ENCODE measurements at places on chromosomes 12 and 14.

GRCh38 chr12:120370343-120371243, 1.6 kb upstream of the MSI1 start:
- no peak for DNase-seq

GRCh38 chr14:104603711-104604401, 716 bp downstream of the TMEM179 start:
- DNase-seq: no peak

DNA sequence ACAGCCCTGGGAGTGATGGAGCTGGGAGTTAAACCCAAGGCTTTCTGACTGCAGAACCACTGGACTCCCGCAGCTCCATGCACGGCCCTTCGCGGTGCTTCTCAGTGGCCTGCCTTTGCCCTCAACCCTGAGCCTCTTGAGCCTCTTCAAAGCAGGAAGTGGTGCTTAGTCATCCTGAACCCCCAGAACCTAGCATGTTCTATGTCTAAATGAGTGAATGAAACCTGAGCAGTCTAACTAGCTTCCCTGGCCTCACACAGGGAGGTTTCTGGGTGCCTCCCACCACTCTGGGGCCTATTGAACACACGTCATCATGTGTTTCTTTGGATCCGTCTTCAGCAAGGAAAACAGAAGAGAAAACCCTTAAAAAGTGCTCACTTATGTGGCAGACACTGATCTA, 117.9 kb upstream of the SFSWAP start:
- no peak for DNase-seq

DNA sequence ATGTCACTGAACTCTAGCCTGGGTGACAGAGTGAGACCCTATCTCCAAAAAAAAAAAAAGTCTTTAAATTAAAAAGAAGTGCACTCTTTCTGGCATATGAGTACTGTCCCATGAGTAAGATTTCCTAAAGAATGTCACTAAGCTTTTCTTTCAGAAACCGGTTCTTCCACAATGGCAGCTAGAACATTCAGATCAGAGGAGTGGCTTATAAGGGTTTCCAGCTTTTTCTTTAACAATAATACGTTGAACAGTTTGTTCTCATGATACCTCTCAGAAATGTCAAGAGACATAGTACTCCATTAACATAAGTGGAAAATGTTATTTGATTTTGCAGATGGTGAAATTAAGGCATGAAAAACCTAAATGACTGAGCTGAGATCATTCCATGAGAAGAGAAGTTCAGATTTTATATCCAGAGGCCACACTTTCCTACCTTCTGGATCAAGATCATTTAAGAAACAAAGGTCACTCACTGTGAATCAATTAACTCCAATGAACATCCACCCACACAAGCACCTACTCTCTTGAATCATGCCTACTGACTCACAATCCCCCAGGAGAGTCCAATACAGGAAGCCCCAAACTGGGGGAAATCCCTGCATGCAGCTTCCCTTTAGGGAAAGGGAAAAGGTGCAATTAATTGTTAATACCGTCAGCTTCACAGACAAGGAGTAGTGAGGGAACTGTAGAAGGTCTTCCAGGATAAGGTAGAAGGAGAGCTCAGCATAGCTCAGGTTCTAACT, 86.9 kb downstream of the SPTSSA start:
- no peak for DNase-seq

GRCh38 chr14:70069186-70069585, 119.6 kb downstream of the SLC8A3 start:
- no peak for DNase-seq

DNA sequence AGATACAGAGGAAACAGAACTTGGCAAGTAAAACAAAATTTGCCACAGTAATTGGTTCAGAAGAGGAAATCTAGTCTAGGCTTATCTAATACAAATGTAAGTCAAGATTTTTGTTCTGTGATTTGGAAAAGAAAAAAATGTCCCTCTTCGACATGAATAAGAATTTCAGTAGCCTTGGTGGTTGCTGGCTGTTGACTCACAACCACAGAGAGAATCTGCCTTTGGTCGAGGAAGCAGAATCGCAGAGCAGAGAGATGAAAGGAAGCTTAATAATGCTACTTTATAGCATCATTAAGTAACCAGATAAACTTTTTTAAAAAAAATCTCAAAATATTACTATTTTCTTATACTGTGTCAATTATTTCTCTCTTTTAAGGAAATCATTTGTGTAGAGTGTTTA, 1096.6 kb downstream of the FLRT2 start:
- DNase-seq: no peak

DNA sequence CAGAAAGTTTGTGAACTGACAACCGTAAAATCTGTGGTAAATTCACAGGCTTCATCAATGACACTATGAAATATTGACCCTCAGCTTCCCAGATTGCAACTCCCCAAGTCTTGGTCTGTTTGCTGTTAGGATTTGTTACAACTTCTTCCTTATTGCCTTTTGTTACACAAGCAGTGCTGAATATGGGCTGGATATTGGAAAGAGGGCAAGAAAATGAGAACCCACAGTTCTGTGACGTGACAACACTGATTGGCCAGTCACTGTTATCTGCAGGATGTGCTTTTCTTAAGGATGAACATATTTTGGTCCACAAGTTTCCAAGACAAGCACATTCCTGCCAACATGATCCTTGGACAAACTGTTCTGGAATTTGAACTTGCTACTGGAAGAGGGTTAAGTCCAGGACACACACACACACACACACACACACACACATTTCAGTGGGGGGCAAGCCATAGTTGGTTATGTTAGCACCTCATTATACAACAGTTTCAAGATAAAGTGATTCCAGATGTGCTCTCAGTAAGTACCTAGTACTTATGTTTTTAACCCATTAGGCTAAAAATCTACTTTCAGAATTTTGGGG, 16.6 kb upstream of the SLC38A2 start:
- no peak for DNase-seq

DNA sequence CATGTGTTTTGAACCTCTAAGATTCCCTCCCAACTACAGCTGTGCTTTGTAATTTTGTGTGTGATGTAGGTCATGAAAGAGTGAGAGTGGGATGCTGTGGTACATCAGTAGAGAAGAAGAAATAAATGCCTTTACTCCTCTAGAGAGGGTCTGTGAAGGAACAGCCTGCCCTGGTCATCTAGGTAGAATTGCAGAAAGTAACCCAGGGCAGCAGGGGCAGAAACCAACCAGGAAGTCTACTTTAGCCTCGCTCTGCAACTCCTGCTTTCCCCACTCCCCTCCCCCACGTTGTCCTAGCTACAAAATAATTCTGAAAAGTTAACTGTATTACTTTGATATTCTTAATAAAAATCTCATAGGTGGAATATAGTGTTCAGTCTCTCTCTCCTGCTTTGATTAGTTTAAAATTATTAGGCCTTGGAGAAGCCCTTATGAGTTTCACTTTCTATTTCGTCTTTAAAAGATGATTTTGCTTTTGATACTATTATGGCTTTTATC, 7.5 kb downstream of the TBK1 start:
- DNase-seq: no peak

DNA sequence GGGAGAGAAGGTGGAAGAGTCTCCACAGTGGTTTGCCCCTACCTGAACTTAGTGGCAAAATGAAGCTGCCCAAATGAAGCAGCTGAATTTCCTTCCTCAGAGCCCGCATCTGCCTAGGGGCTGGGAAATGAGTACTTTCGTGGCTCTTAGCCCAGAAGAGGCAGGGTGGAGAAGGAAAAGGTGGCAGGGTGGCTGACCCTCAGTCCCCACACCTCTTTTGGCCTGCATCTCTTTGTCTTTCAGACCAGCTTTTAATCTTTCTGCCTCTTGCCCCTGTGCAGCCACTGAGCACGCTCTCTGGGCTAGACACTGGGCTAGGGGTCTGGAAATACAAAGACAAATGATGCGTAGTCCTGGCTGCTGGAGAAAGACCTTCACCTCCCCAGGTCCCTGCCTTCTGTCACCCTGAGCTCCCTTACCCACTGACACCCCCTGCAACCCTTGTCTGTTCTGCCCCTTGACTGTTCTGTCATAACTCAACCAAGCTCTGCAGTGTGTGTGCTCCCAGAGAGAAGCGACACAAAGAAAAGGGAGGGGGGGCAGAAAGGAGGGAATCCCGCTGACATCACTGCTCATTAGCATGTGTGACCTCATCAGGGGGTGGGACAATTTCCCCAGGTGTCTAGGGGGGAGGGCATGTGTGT, 371 bp upstream of the REM2 start:
- DNase-seq: peak; percentile 70

GRCh38 chr14:29028973-29029582, 262.5 kb downstream of the FOXG1 start:
- DNase-seq: no peak

- no peak for DNase-seq
Measured at GRCh38 chr14:94304243-94304642, 11.2 kb upstream of the SERPINA10 start.

GRCh38 chr12:63419154-63419553, 249.1 kb downstream of the DPY19L2 start:
- no peak for DNase-seq

GRCh38 chr12:132174839-132175490, 30.7 kb downstream of the NOC4L start:
- no peak for DNase-seq

- DNase-seq: no peak
Measured at GRCh38 chr12:101908395-101908794, 31.0 kb downstream of the DRAM1 start.

DNA sequence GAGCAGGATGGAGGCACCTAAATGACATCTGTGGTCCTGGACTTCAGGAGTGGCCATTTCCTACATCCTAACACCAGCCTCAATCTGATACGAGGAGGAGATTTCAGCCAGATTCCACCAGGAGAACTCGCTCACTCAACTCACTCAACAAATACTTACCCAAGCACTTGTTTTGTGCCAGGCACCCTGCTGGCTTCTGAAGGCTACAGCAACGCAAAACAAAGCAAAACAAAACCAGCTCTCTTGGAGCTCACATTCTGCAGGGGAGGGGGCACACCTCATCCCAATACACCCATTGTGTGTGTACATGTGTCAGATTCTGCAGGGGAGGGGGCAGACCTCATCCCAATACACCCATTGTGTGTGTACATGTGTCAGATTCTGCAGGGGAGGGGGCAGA, 144.8 kb downstream of the PIWIL1 start:
- DNase-seq: no peak

- no peak for DNase-seq
Measured at GRCh38 chr14:20742132-20742531, 3.6 kb upstream of the EDDM3A start.

DNA sequence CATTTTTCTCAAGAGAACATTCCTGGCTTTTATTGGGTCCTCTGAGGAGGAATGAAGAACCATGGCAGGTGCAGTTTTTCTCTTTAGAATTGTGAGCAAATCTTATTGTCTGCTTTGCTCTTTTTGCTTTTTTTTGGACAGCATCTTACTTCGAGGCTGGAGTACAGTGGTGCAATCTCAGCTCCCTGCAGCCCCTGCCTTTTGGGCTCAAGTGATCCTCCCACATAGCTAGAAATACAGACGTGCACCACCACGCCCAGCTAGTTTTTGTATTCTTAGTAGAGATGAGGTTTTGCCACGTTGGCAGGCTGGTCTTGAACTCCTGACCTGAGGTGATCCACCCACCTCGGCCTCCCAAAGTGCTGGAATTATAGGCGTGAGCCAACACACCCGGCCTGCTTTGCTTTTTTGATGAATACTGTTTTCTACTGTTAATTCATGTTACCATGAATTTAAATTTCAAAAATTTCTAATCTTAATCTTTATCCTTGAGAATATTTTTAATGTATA, 71.5 kb downstream of the POLR3B start:
- no peak for DNase-seq

GRCh38 chr12:126493366-126494108, 1428.3 kb downstream of the AACS start:
- DNase-seq: no peak

DNA sequence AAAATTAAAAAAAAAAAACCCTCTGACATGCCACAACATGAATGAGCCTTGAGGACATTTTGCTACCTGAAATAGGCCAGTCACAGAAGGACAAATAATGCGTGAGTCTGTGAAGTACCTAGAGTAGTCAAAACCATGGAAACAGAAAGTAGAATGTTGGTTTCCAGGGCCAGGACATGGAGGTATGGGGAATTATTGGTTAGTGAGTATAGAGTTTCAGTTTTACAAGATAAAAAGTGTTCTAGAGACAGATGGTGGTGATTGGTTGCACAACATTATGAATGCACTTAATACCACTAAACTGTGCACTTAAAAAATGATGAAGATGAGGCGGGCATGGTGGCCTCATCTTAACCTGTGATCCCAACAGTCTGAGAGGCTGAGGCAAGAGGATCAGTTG, 47.6 kb upstream of the ZFP36L1 start:
- DNase-seq: no peak

- no peak for DNase-seq
Measured at GRCh38 chr12:32586390-32586789, 92.7 kb upstream of the DNM1L start.

DNA sequence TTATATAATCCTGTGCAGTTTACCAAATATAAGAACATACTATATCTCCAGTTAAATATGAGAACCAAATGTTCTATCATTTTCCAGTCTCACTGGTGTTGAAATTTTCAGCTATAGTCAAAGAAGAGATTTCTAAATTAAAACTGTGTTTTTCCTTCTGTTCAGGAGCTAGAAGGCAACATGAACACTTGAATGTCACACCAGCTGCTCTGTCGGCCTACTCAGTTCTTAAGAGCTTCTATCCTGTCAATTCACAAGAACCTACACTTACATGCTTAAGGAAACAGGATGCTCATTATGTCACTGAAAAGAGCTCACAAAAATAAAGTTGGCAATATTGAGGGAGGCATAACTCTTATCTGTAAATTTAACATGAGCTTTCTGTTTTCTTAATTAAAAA, 43.1 kb downstream of the ATP2B1 start:
- DNase-seq: no peak

DNA sequence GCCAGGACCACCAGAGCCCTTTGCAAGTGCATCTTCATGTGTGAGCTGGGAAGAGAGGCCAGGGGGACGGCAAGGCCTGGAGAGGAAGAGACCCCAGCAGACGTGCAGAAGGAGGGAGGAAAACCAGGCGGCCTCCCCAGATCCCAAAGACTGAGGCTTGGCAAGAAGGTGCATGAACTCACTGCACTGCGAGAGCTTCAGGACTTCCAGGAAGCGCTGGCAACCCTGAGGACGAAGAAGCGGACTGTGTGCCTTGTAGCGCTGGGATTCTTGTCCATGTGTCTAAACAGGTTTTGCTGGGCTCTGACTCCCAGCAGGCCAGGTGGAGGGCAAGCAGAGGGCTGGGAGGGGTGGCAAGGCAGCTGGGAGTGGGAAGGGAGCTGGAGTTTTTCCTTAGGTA, 939 bp downstream of the TGFB3 start:
- DNase-seq: no peak

DNA sequence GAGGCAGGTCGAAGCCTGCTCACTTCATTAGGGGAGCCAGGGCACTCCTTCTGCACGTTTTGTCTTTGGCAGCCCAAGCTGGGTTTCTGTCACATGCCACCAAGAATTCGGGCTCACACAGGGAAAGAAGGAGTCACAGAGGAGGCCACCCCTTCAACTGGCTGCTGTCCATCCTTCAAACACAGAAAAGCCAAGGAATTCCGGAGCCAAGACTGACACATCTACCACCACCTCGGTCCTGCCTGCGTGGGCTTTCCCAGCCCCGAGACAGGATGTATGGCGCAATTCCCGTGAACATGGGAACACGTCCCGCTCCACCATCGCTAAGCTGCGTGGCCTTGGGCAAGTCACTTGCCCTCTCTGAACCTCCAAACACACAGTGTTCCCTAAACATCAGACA, 70.4 kb downstream of the NCOR2 start:
- DNase-seq: no peak

Data from NCI-H774 (cell line).